ENCODE measurements at places on chromosomes 16 and 17.

DNA sequence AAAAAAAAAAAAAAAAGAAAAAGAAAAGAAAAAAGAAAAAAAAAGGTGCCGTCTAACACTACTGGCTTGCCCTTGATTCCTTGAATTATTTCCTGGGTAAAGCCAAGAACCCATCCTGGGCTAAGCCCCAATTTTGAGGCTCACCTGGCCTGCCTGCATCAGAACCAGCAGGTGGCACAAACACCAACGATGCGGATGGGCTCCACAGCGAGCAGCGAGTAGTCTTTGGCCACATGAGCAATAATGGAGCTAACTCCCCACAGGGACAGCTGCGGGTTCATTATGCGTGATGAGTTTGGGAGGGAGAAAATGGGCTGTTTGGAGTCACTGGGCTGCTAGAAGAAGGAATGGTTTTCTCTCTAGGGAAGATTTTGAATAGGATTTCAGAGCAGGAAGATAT is 91.1 kb downstream of the ASIC2 start:
- DNase-seq = no peak

- no peak for DNase-seq
These were observed 57.3 kb downstream of the TMEM186 start for GRCh38 chr16:8739989-8740704.

DNA sequence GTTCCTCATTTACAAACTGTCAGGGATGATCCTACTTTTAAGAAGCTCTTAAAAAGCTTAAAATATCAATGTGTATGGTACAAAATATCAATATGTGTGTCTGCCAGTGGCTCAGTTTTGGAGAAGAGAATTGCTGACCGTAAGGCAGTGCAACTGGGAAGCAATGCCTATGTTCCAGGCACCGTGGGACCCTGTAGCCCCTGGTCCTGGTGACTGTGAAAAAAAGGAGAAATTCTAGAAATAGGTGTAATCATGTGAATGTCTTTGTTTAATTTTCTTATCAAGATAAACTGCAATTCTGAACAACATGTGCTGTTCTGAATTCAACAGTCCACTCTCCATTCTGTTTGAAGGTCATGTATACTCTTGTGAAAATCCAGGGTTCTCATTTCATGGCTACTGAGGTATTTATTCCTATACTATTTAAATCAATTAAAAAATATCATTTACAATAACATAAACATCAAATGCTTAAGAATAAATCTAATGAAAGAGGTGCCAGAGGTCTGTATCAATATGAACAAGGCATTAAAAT is 9.4 kb upstream of the HP start:
- no peak for DNase-seq

GRCh38 chr16:78789561-78789960 is 690.1 kb downstream of the WWOX start:
- DNase-seq = no peak

GRCh38 chr17:59892251-59892923 is 356 bp downstream of the TUBD1 start:
- no peak for DNase-seq

DNA sequence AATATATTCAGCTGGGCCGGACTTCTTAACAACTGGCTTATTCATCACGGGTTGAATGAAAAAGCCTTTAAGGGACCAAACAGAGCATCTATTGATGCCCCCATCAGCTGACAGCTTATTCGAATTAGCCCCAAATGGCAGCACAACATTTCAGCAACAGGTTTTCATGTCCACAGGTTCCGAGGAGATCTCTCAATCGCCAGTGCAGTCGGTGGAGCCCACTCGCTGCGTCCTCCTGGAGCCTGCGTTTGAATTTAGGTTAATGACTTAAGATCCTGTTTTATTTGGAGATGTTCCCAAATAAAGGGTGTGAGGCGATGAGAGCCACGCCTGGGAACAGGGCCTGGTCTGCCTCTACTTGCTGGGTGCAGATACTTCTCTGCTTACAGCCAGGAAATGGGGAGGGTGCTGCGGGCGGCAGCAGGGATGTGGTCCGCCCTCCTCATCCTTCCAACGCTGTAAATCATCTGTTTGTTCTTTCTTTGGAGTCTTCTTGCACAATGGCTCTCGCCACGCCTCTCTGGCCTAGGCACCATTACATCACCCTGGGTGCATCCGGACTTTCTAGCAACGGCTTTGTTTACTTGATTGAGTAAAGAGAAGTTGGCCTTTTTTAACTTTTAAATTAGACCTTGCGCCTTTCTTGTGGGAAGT is 22.6 kb downstream of the NDE1 start:
- DNase-seq = no peak

DNA sequence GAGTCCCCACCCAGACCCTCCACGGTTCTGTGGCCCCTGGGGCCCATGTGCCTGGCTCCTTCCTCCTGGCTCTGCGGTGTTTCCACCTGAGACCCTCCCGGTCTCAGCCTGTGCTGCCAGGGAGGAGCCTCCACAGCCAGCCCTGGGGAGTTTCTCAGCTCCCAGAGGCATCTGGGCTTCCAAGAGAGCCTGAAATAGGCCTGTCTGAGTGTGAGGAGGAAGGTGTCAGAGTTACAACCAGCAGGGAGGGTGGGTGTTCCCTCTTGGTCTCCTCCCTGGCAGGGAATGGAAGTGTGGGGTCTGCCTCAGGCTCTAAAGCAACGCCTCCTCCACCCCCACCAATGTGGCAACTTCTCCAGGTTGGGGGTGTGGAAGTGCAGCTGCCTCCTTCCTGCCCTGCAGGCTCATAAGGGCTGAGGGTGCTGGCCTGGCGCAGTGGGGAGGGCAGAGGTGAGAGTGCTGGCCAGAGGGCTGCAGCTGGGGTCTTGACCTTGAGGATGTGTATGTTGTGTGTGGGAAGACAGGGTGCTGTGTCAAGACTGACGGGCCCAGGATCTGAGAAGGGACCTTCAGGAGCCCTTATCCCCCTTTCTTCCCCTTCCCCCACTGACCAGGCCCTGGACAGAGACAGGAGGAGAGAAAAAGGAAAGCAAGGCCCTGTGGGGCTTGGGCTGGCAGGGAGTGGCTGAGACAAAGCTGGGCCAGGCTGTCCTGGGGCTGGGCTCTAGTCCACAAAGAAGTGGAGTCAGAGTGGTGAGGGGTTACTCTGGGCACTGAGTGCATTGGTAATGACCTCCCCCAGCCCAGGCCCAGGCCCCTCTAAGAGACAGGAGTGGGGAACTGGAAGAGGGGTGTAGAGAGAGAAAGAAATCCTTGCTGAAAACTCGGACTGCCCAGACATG is 2.4 kb downstream of the CYGB start:
- no peak for DNase-seq

DNA sequence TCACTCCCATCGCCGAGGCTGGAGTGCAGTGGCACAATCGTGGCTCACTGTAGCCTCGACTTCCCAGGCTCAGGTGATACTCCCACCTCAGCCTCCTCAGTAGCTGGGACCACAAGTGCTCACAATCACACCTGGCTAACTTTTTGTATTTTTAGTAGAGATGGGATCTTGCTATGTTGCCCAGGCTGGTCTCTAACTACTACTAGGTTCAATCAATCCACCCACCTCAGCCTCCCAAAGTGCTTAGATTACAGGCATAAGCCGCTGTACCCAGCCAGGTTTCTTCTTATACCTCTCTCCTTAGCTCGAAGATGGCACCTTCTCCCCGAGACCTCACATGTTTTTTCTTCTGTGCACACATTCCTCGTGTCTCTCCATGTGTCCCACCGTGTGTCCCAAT is 3.0 kb downstream of the TSPAN10 start:
- DNase-seq = no peak

DNA sequence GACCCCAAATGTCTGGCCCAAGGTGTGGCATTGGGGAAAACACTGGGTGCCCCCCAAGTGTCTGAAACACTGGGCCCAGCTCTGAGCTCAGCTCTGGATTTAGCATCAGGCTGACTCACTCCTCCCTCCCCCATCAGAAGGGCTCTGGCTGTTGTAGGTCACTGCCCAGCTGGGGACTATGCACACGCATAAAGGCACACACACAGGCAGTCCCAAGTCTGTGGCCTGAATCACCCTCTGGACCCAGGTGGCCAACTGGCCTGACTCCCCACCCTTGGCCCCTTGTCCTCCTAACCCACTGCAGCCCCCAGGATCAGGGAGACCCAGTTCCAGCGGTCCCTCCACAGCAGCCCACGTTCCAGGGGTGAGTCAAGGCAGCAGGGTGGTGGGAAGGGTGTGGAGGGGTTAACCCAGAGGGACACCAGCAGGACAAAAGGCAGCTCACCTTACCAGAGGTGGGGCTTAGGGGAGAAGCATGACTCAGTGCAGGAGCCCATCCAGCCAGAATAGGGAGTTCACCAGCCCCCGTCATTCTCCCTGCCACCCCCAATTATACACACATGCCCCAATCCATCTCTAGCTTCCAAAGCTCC is 47.0 kb downstream of the MYO18A start:
- DNase-seq = no peak

- no peak for DNase-seq
These were observed 21.4 kb downstream of the BAIAP2 start for GRCh38 chr17:81056312-81056711.

- no peak for DNase-seq
These were observed 16.7 kb upstream of the HLF start for GRCh38 chr17:55248077-55248476.

DNA sequence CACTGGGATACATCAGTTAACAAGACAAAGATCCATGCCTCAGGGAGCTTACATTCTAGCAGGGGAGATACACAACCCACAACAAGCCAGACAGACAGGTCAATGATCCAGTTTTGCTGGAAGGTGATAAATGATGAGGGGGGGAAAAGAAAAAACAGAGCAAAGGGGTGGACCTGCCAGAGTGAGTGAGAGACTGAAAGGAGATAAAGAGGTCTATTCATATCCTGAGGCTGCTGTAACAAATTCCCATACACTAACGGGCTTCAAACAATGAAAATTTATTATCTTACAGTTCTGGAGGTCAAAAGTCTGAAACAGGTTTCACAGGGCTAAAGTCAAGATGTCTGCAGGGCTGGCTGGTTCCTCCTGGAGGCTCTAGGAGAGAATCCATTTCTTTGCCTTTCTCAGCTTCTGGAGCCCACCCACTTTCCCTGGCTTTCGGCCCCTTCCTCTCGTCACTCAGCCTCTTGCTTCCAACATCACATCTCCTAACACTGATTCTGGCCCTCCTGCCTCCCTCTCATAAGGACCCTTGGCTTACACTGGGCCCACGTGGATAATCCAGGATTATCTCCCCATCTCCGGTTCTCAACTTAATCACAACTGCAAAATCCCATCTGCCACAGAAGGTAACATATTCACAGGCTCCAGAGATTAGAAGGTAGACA is 81.5 kb downstream of the GAS7 start:
- no peak for DNase-seq

DNA sequence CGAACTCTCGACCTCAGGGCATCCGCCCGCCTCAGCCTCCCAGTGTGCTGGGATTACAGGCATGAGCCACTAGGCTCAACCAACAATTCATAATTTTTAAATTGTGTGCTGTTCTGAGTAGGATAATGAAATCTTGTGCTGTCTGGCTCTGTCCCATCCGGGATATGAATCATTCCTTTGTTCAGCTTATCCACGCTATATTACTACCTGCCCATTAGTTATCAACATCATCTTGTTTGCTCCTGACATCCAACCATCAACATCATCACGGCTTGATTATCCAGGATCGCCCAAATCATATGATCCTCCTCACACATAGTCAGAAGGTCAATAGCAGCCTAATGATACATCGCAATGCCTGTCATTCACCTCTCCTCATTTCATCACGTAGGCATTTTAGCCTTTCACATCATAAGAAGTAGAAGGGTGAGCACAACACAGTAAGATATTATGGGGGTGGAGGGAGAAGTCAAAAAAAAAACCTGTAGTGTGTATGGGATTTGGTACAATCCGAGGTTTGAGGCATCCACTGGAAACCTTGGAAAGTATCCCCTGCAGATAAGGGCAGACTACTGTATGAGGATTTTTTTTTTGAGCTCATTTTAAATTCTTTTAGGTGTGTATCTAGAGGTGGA is 77.0 kb upstream of the SIAH1 start:
- DNase-seq = no peak

DNA sequence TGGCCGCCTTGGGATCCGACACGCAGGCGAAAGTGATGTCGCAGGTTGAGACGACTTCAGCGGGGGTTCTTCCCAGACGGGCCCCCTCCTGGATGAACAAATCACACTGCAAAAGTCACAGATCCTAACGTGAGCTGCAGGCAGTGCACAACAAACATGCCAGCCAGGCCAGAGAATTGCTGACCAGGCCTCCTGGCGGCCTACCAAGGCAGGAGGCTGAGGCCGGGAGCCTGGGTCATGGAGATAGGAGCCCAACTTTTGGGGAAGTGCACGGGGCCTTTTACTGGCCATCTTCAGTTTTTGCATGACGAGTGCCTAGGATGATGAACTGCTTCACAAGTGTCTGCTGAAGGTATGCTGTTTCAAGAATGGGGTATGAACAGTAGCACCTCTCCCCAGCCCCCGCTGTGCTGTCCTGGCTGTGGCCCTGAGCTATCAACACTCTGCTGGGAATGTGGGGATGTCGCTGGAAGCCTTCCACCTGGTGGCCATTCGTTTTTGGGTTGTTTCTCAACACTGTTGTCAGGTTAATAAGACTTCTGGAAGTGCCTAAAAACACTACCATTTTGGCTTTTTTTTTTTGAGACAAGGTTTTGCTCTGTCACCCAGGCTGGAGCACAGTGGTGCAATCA is 12.2 kb upstream of the ROGDI start:
- DNase-seq = no peak

GRCh38 chr17:47822785-47823184 is 1.2 kb upstream of the OSBPL7 start:
- no peak for DNase-seq
